ENCODE measurements at places on chromosomes 16 and 17. TPM values are rescaled to one million over a fixed set of nuclear protein-coding genes. Genes with fewer than 3 reads are reported as not detected.

DNA sequence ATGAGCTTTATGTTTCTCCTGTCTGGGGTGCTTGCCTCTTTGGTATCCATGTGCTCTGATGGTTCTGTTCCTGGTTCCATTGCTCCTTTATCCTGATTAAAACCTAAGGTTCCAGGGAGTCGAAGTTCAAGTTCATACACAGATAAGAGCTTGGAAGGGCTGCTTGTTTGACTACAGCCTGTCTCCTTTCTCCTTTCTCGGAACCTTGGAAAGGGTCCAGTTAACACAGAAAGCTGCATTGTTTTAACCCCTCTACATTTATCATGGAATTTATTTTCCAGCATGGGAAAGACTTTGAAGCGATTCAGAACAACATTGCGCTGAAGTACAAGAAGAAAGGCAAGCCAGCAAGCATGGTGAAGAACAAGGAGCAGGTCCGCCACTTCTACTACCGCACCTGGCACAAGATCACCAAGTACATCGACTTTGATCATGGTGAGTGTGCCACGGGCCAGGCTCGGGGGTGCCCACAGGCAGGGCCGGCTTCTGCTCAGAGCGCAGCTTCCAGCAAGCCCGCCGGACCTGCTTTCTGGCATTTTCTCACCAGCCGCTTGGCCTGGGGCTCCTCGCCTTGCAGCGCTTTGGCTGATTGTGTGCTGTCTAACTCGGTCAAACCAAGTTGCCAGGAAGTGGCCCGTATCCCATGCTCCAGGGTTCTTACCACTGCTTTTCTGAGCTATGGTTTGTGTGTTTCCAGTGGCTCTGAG, 19.9 kb downstream of the CRAMP1 start:
- H3K27me3 ChIP-seq, result no peaks in the 10 kb centered on the region
- H3K27ac ChIP-seq, result no peak overlapping the region
- peaks cover 70% of the 10 kb centered on the region for H3K36me3 ChIP-seq
- DNase-seq, result no peak
- no peaks in the 10 kb centered on the region for H3K4me1 ChIP-seq

GRCh38 chr16:67537270-67537635, 8.6 kb downstream of the RIPOR1 start:
- DNase-seq, result no peak
- H3K4me3 ChIP-seq, result peak overlapping the region; percentile 59
- H3K27ac ChIP-seq, result no peak overlapping the region
- H3K4me1 ChIP-seq, result peaks cover 25% of the 10 kb centered on the region
- peaks cover 26% of the 10 kb centered on the region for H3K36me3 ChIP-seq

- peaks cover 8% of the 10 kb centered on the region for H3K36me3 ChIP-seq
- peak overlapping the region; percentile 85 for H3K4me3 ChIP-seq
- DNase-seq, result peak; percentile 49
- no peaks in the 10 kb centered on the region for H3K27me3 ChIP-seq
- peak overlapping the region; percentile 76 for H3K27ac ChIP-seq
- peaks cover 33% of the 10 kb centered on the region for H3K4me1 ChIP-seq
These were observed 946 bp downstream of the STUB1 start for GRCh38 chr16:680967-681745.

- H3K4me1 ChIP-seq, result peaks cover 46% of the 10 kb centered on the region
- no peak overlapping the region for H3K27ac ChIP-seq
- no peaks in the 10 kb centered on the region for H3K36me3 ChIP-seq
- DNase-seq, result peak; percentile 53
- H3K27me3 ChIP-seq, result peaks cover 4% of the 10 kb centered on the region
These were observed 50.0 kb downstream of the SOCS1 start for GRCh38 chr16:11205754-11206581.

GRCh38 chr16:66717112-66717675, 20.7 kb upstream of the CMTM4 start:
- H3K36me3 ChIP-seq, result peaks cover 6% of the 10 kb centered on the region
- no peaks in the 10 kb centered on the region for H3K27me3 ChIP-seq
- no peak overlapping the region for H3K4me3 ChIP-seq
- no peak overlapping the region for H3K27ac ChIP-seq
- DNase-seq, result peak; percentile 64
- peaks cover 16% of the 10 kb centered on the region for H3K4me1 ChIP-seq

Gene GPR139
- not detected for total RNA-seq

GRCh38 chr17:77461277-77462057, 320.7 kb downstream of the SEC14L1 start:
- H3K27me3 ChIP-seq, result no peaks in the 10 kb centered on the region
- H3K36me3 ChIP-seq, result peaks cover 38% of the 10 kb centered on the region
- DNase-seq, result no peak

GRCh38 chr17:28662527-28662829, 473 bp downstream of the SUPT6H start:
- peak overlapping the region; percentile 91 for H3K27ac ChIP-seq
- no peak for DNase-seq
- H3K4me3 ChIP-seq, result peak overlapping the region; percentile 91
- peaks cover 14% of the 10 kb centered on the region for H3K36me3 ChIP-seq
- H3K4me1 ChIP-seq, result peaks cover 52% of the 10 kb centered on the region

- H3K4me3 ChIP-seq, result no peak overlapping the region
- no peaks in the 10 kb centered on the region for H3K27me3 ChIP-seq
- H3K4me1 ChIP-seq, result no peaks in the 10 kb centered on the region
These were observed 129.2 kb upstream of the TOM1L1 start for GRCh38 chr17:54771409-54771915.

- H3K4me1 ChIP-seq, result no peaks in the 10 kb centered on the region
- H3K27me3 ChIP-seq, result no peaks in the 10 kb centered on the region
- DNase-seq, result no peak
- H3K4me3 ChIP-seq, result no peak overlapping the region
- H3K36me3 ChIP-seq, result no peaks in the 10 kb centered on the region
These were observed 81.8 kb downstream of the PRKCB start for GRCh38 chr16:23917621-23918020.

GRCh38 chr17:55426851-55427586, 5.4 kb upstream of the MMD start:
- DNase-seq, result no peak
- H3K4me3 ChIP-seq, result no peak overlapping the region
- H3K27ac ChIP-seq, result no peak overlapping the region
- H3K27me3 ChIP-seq, result no peaks in the 10 kb centered on the region
- H3K4me1 ChIP-seq, result peaks cover 64% of the 10 kb centered on the region

DNA sequence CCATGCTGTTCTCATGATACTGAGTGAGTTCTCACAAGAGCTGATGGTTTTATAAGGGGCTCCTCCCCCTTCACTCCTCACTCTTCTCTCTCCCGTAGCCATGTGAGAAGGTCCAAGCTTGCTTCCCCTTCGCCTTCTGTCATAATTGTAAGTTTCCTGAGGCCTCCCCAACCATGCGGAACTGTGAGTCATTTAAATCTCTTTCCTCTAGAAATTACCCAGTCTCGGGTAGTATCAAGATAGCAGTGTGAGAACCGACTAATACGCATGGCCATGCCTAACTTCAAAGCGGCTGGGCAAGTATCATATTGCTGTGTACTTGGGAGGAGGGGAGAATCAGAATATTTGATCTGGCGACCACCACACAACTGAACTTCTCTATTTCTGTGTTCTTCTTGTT, 88.3 kb downstream of the PRKCB start:
- no peak overlapping the region for H3K27ac ChIP-seq
- H3K36me3 ChIP-seq, result no peaks in the 10 kb centered on the region
- peaks cover 6% of the 10 kb centered on the region for H3K27me3 ChIP-seq
- no peak for DNase-seq
- no peak overlapping the region for H3K4me3 ChIP-seq

DNA sequence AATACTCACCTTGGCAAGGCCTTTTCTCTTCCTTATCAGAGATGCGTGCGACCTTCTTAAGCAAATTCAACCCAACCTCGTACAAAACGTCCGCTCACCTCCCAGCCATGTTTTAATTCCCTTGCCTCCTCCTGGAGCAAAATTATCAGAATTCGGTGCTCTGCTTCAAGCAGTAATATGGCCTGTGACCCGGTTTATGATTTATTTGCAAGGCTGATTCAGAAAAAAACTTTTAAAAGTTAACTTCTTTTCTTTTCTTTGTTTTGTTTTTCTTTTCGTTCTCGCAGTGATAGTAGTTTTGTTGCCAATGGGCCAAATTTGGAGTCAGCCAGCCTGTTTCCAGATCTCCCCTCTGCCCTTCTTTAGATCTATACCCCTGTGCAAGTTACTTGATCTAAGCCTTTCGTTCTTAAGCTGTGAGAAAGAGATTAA, at the start of gene PHLPP2:
Gene PHLPP2 (minus strand): TSS at position 382 of the 432 bp plus-strand sequence. CDS start 9,906 bp downstream, outside the sequence.
- no peaks in the 10 kb centered on the region for H3K36me3 ChIP-seq
- peaks cover 38% of the 10 kb centered on the region for H3K4me1 ChIP-seq
- no peak for DNase-seq
- no peaks in the 10 kb centered on the region for H3K27me3 ChIP-seq

- no peak overlapping the region for H3K27ac ChIP-seq
- H3K4me1 ChIP-seq, result peaks cover 88% of the 10 kb centered on the region
- no peak for DNase-seq
- H3K27me3 ChIP-seq, result no peaks in the 10 kb centered on the region
- H3K36me3 ChIP-seq, result no peaks in the 10 kb centered on the region
- no peak overlapping the region for H3K4me3 ChIP-seq
These were observed 636 bp upstream of the ERN1 start for GRCh38 chr17:64130559-64131001.

Gene TNFRSF17
- not detected for total RNA-seq

GRCh38 chr17:74865504-74866197, 6.0 kb upstream of the GRIN2C start:
- DNase-seq, result no peak
- no peak overlapping the region for H3K27ac ChIP-seq
- peaks cover 4% of the 10 kb centered on the region for H3K36me3 ChIP-seq
- H3K27me3 ChIP-seq, result peaks cover 5% of the 10 kb centered on the region

- H3K4me1 ChIP-seq, result peaks cover 41% of the 10 kb centered on the region
- no peak for DNase-seq
- H3K36me3 ChIP-seq, result no peaks in the 10 kb centered on the region
- H3K27me3 ChIP-seq, result no peaks in the 10 kb centered on the region
- H3K27ac ChIP-seq, result no peak overlapping the region
- peak overlapping the region; percentile 48 for H3K4me3 ChIP-seq
These were observed 693 bp downstream of the NDRG4 start for GRCh38 chr16:58500430-58501241.

Gene DNAI2
- total RNA-seq, result not detected

- peaks cover 41% of the 10 kb centered on the region for H3K4me1 ChIP-seq
- DNase-seq, result peak; percentile 15
- H3K27me3 ChIP-seq, result no peaks in the 10 kb centered on the region
These were observed 27.3 kb downstream of the TXNDC11 start for GRCh38 chr16:11715246-11715947.

- peak overlapping the region; percentile 82 for H3K4me3 ChIP-seq
- peaks cover 70% of the 10 kb centered on the region for H3K4me1 ChIP-seq
- H3K36me3 ChIP-seq, result peaks cover 23% of the 10 kb centered on the region
- DNase-seq, result no peak
These were observed 527 bp upstream of the UBE2Z start for GRCh38 chr17:48907713-48908046.

DNA sequence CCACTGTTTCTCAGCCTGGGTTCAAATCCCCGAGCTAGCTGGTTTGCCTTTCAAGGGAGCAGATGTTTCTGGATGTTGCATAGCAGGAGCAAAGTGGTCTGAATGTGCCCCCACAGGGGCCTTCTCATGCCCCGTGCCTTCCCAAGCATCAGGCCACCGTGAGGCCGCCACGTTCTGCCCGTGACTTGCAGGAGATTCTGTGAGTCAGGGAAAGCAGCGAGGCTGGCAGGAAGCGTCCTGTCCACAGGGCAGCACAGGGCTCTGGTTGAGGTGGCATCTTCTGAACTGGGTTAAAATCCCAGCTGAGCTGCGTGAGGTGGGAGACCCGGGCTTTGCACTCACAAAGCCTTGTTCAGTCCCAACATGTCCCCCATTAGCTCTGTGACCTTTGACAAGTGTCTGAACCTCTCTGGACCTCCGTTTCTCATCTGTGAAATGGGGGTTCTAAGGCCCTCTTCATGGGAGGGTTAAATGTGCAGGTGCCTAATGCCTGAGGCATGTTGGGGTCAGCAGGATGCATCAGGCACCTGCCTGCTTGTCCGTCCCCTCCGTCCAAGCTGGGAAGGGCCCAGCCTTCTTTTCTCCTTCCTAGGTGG, 94.8 kb upstream of the PLCG2 start:
- no peak overlapping the region for H3K4me3 ChIP-seq
- H3K27ac ChIP-seq, result no peak overlapping the region
- DNase-seq, result no peak
- H3K4me1 ChIP-seq, result no peaks in the 10 kb centered on the region
- H3K36me3 ChIP-seq, result peaks cover 44% of the 10 kb centered on the region

Gene GCGR
- total RNA-seq, result 0.13 TPM

- peak; percentile 63 for DNase-seq
- H3K4me3 ChIP-seq, result peak overlapping the region; percentile 92
- H3K27ac ChIP-seq, result peak overlapping the region; percentile 80
- H3K4me1 ChIP-seq, result peaks cover 77% of the 10 kb centered on the region
- peaks cover 16% of the 10 kb centered on the region for H3K27me3 ChIP-seq
These were observed 4.6 kb downstream of the TGFB1I1 start for GRCh38 chr16:31476303-31477219.

Gene KRTAP9-8
- total RNA-seq, result not detected

GRCh38 chr17:9702914-9703780, 57.8 kb downstream of the USP43 start:
- no peak for DNase-seq
- H3K4me1 ChIP-seq, result no peaks in the 10 kb centered on the region
- H3K4me3 ChIP-seq, result no peak overlapping the region
- H3K27ac ChIP-seq, result no peak overlapping the region
- H3K27me3 ChIP-seq, result no peaks in the 10 kb centered on the region
- H3K36me3 ChIP-seq, result no peaks in the 10 kb centered on the region

- H3K27ac ChIP-seq, result no peak overlapping the region
- H3K36me3 ChIP-seq, result no peaks in the 10 kb centered on the region
- H3K4me3 ChIP-seq, result no peak overlapping the region
- no peaks in the 10 kb centered on the region for H3K4me1 ChIP-seq
- no peak for DNase-seq
These were observed 177.9 kb downstream of the SPECC1 start for GRCh38 chr17:20187049-20187448.

Gene CDH13
- total RNA-seq, result not detected

GRCh38 chr16:160691-161190, 5.0 kb upstream of the HBM start:
- H3K27ac ChIP-seq, result no peak overlapping the region
- no peak for DNase-seq
- H3K27me3 ChIP-seq, result peaks cover 52% of the 10 kb centered on the region
- H3K36me3 ChIP-seq, result no peaks in the 10 kb centered on the region

- H3K27me3 ChIP-seq, result no peaks in the 10 kb centered on the region
- no peaks in the 10 kb centered on the region for H3K36me3 ChIP-seq
- H3K4me3 ChIP-seq, result no peak overlapping the region
- DNase-seq, result peak; percentile 35
- H3K27ac ChIP-seq, result no peak overlapping the region
These were observed 78.5 kb downstream of the WWOX start for GRCh38 chr16:78177987-78178386.

- peak; percentile 18 for DNase-seq
- H3K27me3 ChIP-seq, result no peaks in the 10 kb centered on the region
- no peak overlapping the region for H3K27ac ChIP-seq
These were observed 85.4 kb downstream of the PPM1E start for GRCh38 chr17:58840820-58841612.

GRCh38 chr16:11738742-11739544, 3.7 kb downstream of the TXNDC11 start:
- H3K4me3 ChIP-seq, result no peak overlapping the region
- no peak for DNase-seq
- H3K36me3 ChIP-seq, result peaks cover 41% of the 10 kb centered on the region
- H3K27ac ChIP-seq, result no peak overlapping the region
- peaks cover 82% of the 10 kb centered on the region for H3K4me1 ChIP-seq
- no peaks in the 10 kb centered on the region for H3K27me3 ChIP-seq

Data from HepG2 (cell line).